ENCODE measurements at places on chromosomes 6 and 20.

DNA sequence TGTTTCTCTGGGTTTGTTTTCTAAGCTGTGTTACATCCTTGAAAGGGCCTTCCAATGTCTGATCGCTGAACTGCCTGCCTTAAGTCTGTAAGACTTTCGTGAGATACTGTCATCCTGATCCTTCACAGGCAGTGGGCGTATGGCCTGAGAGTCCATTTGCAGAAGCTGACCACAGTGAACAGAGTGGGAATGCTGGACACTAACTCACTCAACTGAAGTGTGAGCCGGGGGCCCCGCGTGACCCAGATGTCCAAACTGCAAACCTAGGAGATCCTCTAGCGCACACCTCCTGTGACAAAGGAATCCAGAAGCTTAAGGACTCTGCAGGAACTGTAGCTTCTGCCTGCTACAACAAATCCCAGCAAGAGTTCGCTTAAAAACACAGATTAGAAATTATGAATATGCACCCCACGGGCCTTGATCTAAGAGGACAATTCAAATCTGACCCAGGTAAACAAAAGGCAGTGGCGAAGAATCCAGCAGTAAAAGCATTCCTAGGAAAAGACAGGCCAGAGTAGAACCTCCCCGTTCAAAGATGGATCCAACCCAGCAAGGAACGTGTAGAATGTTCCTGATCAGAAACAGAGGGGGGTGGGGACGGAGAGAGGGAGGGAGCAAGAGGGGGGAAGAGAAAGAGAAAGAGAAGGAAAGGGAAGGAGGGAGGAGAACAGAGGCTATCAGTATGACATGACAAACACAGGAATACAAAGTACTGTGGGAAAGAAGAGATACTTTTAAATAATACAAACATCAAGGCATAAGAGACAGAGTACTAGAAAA is 135.0 kb upstream of the AFDN start:
- no peak for DNase-seq

- DNase-seq: no peak
Measured at GRCh38 chr6:124487623-124488431, 474.4 kb upstream of the RNF217 start.

- no peak for DNase-seq
Measured at GRCh38 chr6:70303034-70303525, at the start of gene COL9A1. COL9A1 (minus strand) TSS chr6:70303084; CDS start chr6:70302924, 160 bp downstream.

DNA sequence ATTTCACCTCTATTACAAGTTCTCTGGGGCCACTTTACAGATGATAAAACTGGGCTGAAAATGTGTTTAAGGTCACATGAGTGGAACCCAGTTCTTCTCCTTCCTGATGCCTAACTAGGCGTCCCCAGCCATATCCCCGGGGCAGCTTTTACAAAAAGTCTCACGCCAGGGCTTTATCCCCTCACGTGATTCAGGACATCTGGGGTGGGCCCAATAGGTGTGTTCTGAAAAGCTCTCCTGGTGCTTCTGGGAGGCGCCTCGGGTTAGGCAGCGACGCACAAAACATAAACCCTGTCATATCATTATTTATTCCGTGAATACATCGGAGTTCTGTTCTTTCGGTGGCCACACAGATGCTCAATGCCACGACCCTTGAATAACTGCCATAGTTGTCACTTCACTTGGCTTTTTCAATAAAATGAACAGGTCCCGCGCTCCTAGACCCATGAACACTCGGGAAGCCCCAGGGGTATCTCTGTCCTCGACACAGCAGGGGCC is 32.1 kb downstream of the SF3B5 start:
- no peak for DNase-seq

DNA sequence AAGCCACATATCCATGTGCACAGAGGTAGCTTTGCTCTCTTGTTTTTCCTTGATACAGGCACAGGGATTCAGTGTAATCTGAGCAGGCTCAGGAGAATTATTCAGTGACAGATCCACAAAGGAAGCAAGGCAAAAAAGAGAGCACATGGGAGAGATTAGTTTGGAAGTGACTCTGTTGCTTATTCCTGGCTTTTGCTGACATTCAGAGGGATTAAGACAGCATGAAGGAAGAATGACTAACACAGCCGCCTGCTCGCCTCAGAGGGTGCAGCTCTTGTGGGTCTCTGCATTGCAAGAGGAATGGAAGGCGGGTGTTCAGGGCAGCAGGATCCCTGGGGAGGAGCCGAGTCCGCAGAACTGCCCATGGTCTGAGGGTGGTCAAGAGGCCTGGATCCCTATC is 203.4 kb upstream of the KCNQ5 start:
- DNase-seq: no peak

GRCh38 chr20:47066484-47067270 is 172.0 kb downstream of the EYA2 start:
- no peak for DNase-seq

GRCh38 chr6:138085839-138086222 is 21.4 kb downstream of the PERP start:
- DNase-seq: no peak

- DNase-seq: no peak
Measured at GRCh38 chr6:10409233-10409721, 5.6 kb downstream of the TFAP2A start.

DNA sequence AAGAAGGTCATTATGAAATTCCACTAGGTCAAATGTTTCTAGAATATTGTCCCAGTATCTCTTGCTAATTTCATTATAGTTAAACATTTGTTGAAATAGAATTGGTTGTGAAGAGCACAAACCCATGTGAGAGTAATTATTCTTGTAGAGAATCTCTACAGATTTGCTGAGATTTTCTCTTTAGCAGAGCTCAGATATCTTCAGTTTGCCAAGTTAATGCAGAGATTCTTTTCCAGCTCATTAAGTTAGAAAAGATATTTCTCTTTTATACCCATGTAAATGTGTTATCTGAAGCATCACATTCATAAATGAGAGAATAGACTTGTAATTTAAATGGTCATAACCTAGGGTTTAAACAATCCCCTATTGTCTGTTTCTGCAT is 232.0 kb upstream of the TAB2 start:
- DNase-seq: no peak

- DNase-seq: peak; percentile 94
Measured at GRCh38 chr6:44219053-44219814, 2.5 kb downstream of the MYMX start.

GRCh38 chr6:134379076-134379475 is 61.2 kb upstream of the SGK1 start:
- DNase-seq: peak; percentile 74

DNA sequence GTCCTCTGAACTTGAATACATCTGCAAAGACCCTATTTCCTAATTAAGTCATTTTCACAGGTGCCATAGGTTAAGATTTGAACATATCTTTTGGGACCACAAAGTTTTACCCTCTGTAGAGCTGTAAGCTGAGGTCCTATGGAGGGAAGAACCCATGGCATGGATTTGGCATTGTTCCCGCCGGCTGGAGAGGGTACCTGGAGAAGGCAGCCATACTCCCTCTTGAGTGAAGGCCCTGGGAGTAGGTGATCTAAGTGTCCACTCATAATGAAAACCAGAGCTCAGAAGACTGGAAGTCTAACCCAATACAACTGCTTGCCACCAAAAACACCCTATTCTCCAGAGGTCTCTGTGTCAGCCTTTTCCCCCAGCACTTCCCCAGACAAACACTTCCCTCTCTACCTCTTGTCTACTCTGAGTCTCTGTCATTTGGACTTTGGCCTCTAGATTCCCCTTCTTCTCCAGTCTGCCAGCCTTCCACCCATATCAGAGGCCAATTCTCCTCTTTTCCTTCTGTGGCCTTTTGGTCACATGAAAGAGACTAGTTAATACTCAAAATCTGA is 363.9 kb downstream of the MAFB start:
- DNase-seq: no peak

- no peak for DNase-seq
Measured at GRCh38 chr6:81985191-81985590, 232.7 kb upstream of the TENT5A start.

DNA sequence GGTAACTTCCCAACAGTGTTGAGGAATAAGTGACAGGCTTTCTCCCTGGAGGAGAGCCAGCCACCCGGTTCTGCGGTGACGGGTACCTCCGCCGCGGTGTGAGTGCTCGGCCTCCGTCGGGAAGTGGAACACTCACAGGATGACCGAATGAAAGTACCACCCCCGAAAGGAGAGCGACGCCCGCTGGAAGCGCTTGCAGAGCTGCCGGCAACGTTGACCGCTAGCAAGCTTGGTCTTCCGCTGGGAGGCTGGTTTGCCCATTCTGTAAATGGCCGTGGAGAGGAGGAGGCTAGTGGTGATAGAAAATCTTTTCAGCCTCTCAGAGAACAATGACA is 614 bp upstream of the TMEM242 start:
- no peak for DNase-seq

DNA sequence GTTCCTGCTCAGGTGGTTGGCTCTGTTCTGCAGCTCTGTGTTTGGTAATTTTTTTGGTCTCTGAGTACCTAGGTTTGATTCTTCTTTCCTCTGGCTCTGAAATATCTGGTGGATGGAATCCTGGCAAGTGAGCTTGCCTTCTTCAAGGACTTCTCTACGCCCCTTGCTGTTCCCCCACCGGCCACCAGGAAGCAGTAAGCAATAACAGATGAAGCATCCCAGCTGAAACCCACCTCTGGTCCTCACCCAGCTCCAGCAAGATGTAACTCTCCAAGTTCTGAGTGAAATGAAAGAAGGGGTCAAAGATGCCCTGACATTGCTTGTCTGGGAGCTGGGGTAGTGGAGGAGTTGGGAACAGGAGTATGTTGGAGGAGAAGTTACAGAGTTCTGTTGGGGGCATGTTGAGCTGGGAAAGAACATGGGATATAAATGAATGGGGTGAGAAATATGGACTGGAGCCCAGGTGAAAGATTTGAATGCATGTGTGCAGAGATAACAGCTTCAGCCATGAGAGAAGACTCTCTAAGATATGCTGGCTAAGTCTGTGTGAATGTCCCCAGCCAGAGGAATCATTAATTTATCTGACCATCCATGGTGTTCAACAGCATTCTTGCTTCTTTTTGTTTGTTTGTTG is 51.3 kb upstream of the GLP1R start:
- DNase-seq: no peak

- DNase-seq: no peak
Measured at GRCh38 chr6:137724495-137725211, 142.4 kb upstream of the TNFAIP3 start.

- DNase-seq: no peak
Measured at GRCh38 chr6:35552285-35552917, 39.7 kb upstream of the TULP1 start.

DNA sequence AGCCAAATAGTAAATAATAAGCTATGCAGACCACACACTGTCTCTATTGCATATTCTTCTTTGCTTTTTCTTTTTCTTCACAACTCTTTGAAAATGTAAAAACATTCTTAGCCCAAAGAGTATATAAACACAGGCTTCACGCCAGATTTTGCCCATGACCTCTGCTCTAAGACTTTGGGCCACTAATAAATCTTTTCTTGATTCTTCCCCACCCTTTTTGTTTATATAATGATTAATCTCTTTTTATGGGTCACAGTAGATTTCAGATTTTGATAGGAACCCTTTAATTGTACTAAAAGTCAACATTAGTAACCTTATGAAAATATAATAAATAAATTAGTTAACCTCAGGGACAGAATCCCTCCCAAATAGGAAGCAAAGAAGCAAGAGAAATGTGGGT is 15.8 kb upstream of the ENPP5 start:
- DNase-seq: no peak

- peak; percentile 38 for DNase-seq
Measured at GRCh38 chr6:125314009-125314581, 12.3 kb upstream of the HDDC2 start.

GRCh38 chr6:87544474-87544735 is 45.4 kb downstream of the RARS2 start:
- no peak for DNase-seq

DNA sequence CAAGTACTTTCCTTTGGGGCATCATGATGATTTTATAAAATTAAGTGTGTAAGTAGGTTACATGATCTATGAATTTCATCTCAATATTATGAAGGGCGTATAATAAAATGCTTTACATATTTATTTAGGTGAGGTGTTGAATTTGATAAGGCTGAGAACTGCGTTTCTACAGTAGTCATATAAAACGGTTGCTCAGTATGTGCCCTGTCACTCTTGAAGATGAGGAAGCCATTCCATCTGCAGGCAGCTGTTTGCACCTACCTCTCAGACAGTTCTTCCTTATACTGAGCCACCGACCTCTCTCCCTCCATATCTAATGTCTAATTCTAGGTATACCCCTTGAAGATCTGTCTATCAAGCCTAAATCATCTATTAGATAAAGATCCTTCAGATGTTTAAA is 16.1 kb downstream of the NCOA7 start:
- DNase-seq: no peak

- no peak for DNase-seq
Measured at GRCh38 chr20:47326658-47327268, 29.7 kb downstream of the ZMYND8 start.

Measured in NCI-H526 treated with DMSO at 0.1 percent for 48 hours (cell line).